Naive thymus-derived CD4-positive, alpha-beta T cell (primary cell): ENCODE measurements at places on chromosomes 4 and X.

- DNase-seq = no peak
Observed at GRCh38 chr4:123453061-123453680, 56.6 kb downstream of the SPRY1 start.

DNA sequence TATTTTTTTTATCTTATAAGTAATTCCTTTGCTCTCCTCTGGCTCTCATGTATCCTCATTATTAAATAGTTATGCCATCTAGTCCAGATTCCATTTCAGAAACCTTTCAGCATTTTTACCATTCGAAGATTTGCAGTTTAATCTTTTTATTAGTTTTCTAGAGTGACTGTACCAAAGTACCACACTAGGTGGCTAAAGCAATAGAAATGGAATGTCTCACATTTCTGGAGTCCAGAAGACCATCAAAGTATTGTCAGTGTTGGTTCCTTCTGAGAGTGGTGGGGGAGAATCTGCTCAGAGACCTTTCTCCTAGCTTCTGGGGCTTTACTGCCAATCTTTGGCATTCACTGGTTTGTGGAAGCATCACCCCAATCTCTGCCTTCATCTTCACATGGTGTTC, 3.7 kb upstream of the PNMA3 start:
- DNase-seq = no peak

DNA sequence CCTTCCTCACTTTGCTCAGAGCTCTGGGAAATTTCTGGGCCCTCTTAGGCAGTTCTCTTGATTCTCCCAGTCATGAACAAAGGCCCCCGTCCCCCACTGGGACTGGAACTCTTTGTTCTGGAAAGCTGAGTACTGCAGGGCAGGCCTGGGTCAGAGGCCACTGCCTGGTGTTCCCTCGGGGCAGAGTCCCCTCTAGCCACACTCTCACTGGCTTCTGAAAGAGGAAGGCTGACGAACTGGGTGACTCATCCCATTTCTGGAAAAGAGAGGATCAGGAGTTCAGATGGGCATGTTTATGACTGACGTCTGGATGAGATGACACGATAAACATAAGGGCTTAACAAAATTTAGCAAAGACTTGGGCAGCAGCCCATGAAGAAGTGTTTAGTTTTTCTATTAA, 47.7 kb downstream of the DDX3X start:
- DNase-seq = no peak

DNA sequence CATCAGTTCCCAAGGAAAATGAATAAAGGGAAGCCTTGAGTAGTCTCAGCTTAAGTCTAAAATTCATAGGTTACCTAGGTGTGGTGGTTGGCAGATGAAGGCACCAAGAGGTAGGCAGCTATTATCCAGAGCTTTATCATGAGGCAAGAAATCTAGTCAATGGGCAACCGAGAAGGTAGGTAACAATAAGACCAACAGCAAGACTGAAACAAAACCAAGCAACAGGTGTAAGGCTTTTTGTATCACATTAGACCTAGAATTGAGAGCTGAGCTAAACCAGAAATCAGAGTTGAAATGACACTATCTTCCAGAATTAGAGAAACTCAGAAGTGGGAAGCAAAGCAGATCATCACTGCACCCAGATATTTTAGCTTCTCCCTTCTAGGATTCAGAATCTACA, 117.1 kb downstream of the CAMK2D start:
- DNase-seq = no peak

GRCh38 chr4:6087669-6088341, 69.6 kb upstream of the C4orf50 start:
- DNase-seq = no peak

DNA sequence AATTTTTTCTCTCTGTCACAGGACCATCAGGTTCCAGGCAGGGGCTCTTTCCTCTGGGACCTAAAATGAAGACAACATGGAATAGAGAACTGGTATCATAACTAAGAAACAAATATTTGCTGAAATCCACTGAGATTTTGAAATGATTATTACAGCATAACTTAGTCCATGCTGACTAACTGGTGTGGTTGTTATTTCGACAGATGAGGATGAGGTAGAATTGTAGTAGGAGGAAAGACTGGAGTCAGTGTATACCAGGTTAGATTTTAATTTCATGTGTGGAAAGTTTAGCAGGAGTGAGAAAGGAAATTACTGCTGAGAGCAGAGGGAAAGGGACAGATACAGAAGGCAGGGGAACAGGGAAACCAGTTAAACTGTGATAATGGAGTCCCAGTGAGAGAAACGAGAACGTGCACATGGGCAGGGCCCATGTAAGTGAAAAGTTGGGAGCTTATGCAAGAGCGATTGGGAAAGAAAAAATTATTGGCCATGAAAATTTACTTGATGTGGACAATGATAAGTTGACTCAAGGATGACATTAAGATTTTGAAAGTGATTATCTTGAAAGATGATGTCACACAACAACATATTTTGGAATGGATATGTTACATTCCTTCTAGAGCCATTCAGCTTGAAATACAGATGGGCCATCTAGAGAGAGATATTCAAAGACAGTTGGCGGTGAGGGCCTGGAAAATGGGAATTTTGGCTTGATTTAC, 98.7 kb upstream of the DDIT4L start:
- no peak for DNase-seq

- no peak for DNase-seq
Observed at GRCh38 chr4:74437866-74438265, 7.1 kb upstream of the AREG start.

- DNase-seq = peak; percentile 16
Observed at GRCh38 chr4:185096032-185096653, 46.9 kb upstream of the SLC25A4 start.

DNA sequence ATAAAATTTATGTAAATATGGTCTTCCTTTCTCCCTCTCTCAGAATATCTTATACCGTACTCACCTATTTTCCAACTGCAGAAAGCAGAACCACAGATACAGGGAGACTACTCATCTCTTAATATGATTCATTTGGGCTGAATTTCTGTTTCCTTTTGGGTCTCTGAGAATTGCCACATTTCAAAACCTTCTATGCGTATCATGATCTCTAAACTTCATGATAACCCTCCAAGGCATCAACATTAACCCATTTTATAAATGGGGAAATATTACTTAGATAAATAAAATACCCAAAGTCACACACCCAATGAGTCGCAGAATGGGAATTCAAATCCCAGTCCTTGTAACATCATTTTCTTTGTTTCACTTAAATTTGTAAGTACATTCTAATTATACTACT, 16.6 kb upstream of the PRDM8 start:
- DNase-seq = no peak
